ENCODE measurements at places on chromosomes 3 and 15.

GRCh38 chr15:73965758-73966113 lies 26.4 kb downstream of the STOML1 start:
- no peak for DNase-seq

DNA sequence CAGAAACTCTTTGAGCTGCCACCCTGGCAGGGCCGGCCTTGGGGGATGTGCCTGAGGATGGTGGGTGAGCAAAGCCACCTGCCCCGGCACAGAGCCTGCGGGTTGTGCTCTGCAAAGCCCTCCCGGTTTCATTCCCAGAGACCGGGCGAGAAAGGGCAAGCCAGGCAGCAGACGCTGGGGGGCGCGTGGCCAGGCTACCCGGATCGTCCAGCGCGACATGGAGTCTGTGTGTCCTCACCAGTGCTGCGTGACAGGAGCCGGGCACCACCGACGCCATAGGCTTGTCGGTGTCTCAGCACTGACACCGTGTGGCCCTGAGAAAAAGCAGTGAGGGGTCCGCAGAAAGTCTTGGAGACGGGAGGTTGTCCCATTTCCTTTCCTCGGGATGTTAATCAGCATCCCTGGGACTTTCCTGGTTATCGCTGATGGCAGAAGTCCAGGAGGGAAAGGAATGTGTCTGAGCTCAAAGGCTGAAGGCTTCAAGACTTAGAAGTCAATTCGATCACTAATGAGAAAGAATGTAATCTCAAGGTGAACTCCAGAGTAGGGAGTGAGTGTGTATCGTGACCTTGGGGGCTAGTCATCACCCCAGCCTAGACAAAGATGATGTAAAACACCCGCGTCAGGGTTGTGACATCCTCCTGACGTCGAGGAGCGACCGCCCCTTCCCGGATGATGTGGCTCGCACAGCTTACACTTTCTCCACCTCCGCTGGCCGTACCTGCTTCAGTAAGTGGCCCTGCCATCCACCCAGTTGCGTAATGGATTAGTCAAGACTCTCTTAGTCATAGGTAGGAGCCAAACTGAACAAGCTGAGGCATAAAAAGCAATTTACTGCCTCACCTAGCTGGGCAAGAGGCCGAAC lies 36.3 kb upstream of the PLA2G4E start:
- peak; percentile 28 for DNase-seq

- DNase-seq: no peak
Measured at GRCh38 chr3:122091602-122092295, 36.6 kb downstream of the CD86 start.

GRCh38 chr3:143445118-143445517 lies 325.5 kb downstream of the CHST2 start:
- no peak for DNase-seq

DNA sequence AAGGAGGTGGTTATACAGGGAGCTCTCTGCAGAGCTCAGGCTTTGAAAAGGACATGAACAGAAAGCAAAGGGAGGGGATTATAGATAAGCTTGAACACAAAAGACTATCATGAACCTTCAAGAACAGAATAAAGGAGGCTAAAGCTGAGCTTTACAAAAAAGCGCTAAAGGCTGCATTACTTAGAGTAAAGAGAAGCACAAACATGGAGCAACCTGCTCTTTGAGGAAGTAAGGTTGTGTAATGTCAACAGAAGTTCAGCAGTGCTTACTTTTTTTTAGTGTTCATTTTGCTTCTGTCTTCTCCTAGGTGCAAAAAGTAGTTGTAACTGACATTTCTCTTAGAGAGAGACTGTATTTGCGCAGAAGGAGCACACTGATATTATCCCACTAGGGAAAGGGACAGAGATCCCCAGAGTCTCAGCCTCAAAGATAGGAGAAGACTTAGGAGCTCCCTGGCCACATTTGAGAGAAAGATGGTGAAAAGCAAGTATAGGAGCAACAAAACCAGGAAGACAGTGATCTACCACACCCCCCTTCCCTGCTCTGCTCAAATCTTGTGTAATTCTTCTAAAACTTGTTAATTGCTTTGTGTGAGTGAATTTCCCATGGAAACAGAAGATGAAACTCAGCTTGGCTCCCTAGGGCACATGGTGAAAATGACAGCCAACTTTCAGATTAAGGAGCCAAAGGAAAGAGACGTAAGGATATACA lies 54.7 kb downstream of the QTRT2 start:
- DNase-seq: no peak

DNA sequence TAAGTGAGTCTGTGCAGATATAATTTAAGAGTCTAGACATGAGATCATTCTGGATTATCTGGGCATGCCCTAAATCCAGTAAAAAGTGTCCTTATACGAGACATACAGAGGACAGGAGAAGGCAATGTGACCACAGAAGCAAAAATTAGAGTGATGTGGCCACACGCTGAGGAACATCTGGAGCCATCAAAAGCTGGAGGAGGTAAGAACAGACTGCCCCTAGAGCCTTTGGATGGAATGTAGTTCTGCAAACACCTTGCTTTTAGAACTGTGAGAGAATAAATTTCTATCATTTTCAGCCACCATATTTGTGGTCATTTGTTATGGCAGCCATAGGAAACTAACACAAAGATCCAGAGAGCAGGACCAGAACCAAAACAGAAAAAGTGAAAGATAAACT lies 41.0 kb downstream of the CD200 start:
- DNase-seq: no peak

GRCh38 chr3:172892158-172892557 lies 141.6 kb downstream of the ECT2 start:
- DNase-seq: no peak

GRCh38 chr15:32998979-32999672 lies 195.4 kb downstream of the FMN1 start:
- no peak for DNase-seq

DNA sequence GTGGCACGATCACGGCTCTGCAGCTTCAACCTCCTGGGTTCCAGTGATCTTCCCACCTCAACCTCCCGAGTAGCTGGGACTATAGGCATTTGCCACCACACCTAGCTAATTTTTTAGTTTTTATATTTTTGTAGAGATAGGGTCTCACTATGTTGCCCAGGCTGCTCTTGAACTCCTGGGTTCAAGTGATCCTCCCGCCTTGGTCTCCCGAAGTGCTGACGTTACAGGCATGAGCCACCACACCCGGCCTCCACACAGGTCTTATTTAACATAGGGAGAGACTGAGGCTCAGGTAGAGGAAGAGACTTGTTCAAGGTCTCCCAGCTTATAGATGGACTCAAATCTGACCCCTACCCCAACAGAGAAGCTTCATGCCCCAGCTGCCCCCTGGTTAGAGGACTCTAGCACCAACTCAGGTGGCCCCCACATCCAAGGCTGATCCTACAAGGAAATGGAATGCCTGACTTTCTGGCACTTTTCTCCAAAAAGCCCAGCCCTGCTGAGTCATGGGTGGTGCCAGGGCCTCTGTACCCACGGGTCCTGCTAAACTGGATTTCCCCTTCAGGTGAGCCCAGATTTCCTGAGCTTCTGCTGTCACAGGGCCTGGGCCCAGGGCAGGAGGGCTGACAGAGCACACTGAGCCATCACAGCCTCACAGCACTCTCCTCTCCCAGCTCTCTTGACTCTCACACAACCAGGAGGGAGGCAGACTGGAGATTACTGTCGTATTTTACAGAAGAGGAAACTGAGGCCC lies 5.6 kb downstream of the TMEM40 start:
- no peak for DNase-seq

- DNase-seq: no peak
Measured at GRCh38 chr15:52765785-52766184, 24.4 kb downstream of the ONECUT1 start.

- no peak for DNase-seq
Measured at GRCh38 chr15:91306144-91306543, 206.1 kb downstream of the SV2B start.

- no peak for DNase-seq
Measured at GRCh38 chr3:135532021-135532420, 433.5 kb upstream of the PPP2R3A start.

GRCh38 chr15:69909719-69910444 lies 187.8 kb downstream of the TLE3 start:
- DNase-seq: no peak

- DNase-seq: no peak
Measured at GRCh38 chr3:181725830-181726229, 14.1 kb downstream of the SOX2 start.

- no peak for DNase-seq
Measured at GRCh38 chr3:126056088-126056487, 27.8 kb downstream of the SLC41A3 start.

- DNase-seq: no peak
Measured at GRCh38 chr3:174002543-174002942, 605.0 kb downstream of the NLGN1 start.

DNA sequence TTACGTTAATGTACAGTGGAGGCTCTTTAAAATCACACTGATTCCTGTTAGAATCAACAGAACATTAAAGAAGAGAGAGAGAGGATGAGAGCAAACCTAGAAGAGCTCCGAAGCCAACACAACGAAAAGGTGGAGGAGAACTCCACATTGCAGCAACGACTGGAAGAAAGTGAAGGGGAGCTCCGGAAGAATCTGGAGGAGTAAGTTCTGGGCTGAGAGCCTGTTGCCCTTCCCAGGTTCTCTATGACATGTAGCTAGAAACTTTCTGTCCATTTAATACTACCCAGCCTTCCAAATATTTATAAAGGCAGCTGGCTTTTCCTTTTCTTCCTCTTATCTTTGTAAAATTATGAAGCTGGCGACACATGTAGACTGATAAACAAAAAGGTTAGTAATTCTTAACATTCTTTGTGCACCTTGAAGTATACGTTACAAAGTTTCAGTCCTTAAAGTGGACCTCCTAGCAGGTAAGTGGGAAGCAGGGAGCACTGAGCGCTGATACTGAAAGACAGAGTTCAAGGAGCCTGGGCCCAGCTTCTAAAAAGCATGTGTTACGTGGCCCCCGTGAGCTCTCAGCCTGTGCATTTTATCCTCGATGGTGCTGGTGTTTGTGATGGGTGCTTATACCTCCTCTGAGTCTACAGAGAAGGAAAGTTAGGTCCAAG lies 75.9 kb downstream of the CGNL1 start:
- DNase-seq: no peak

GRCh38 chr15:40512440-40512839 lies 41.7 kb downstream of the CHST14 start:
- DNase-seq: no peak

- DNase-seq: no peak
Measured at GRCh38 chr3:126971891-126972351, 11.0 kb upstream of the PLXNA1 start.

DNA sequence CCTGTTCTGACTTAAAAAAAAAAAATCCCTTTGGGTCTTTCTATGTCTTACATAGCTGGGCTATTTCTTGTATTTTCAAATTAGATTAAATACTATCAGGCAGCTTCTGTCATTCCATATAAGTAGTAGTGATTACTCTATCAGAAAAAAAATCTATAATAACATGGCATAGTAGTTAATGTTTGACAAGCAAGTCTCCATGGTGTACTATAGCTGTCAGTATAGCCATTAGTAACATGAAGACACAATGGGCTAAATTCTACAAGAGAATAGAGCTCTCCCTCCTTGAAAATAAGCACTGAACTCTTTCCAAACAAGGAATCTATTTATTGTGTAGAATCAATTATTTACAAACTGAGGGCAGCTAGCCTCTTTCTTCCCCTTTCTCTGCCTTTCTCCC lies 19.4 kb upstream of the VEPH1 start:
- no peak for DNase-seq
